ENCODE measurements at places on chromosomes 1 and 21.

DNA sequence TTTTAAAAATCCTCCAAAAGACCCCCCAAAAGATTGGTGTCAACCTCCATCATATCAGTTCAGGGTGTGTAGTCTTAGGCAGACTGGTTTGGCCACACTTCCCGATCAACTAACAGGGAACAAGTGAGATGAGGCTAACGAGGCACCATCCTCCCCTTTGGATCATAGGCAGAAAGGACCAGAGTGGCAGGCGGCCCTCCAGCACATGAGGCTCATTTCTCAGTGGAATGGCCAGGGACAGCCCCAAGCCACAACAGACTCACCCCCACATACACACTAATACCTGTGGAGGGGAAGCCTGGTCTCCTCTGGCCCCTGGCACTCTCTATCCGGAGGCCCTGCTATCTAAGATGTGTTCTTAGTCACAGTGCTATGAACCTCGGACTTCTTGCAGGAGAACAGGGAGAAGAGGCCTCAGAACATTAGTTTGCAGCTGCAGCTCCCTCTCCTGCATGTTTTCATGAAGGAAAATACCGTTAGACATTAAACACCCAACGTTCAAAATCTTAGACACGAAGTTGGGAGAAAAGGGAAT lies 17.3 kb upstream of the CAPN2 start:
- DNase-seq = no peak

GRCh38 chr1:102191723-102192122 lies 195.0 kb upstream of the OLFM3 start:
- DNase-seq = no peak

- DNase-seq = no peak
Observed at GRCh38 chr1:67346982-67347381, 39.3 kb downstream of the IL12RB2 start.

DNA sequence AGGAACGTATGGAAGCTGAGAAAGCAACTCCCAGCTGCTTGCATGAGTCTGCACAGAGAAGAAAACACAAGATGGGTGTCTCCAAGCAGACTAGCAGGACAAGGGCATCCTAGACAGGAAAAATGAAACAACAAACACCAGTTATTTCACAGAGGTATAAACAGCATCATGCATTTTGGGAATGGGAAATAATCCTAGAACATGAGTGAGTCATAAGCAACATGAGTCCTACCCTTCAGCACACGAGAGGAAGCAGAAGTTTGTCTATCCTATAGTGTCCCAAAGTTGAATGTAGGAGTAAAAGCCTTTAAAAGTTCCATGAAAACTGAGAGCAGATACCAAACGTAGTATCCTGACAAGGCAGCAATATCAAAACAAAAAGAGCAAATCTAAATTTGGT lies 11.3 kb upstream of the FRRS1 start:
- DNase-seq = no peak

DNA sequence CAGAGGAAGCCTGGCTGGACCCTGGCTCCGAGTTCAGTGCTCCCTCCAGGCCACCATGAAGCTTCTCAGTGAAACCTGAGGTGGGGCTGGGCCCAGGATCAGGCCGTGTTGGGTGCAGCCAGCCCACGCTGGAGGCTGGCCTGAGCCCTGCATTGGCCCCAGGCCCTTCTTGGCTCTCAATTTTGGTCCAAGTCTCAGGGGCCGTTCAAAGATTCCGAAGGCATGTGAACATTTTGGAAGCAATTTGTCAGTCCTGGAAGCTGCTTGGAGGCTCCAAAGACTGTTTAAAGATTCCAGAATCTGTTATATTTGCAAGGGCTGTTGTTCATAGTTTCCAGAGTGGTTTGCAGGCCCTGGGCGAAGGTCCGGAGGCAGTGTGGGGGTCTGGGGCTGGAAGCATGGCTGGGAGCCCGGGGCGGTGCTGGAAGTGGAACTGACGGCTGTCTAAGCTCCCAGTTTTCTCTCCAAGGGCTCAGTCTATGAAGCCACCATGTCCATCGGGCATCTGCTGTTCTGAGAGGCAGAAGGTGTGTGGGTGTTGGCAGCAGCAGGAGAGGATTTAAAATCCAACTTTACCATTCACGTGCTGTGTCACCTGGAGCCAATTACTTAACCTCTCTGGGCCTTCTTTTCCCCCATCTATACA lies 104.9 kb downstream of the EPHB2 start:
- DNase-seq = no peak

DNA sequence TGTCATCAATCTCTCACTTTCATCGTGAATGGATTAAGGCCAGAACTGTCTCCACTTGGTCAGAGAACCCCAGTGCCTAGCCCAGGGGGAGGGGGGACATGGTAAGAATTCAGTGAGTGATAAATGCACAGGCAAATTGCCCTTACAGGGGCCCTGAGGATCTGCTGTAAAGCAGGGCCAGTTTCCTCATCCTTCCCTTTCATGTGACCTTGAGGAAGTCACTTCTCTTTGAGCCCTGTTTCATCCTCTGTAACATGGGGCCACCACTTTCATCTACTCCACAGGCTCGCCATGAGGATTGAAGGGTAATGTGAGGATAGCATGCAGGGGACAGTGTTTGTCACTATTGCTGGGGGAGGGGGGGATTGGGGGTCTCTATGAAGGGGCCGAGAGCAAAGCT lies 28.1 kb upstream of the C1QA start:
- no peak for DNase-seq

- no peak for DNase-seq
Observed at GRCh38 chr21:28737674-28738419, 254.8 kb downstream of the LTN1 start.

DNA sequence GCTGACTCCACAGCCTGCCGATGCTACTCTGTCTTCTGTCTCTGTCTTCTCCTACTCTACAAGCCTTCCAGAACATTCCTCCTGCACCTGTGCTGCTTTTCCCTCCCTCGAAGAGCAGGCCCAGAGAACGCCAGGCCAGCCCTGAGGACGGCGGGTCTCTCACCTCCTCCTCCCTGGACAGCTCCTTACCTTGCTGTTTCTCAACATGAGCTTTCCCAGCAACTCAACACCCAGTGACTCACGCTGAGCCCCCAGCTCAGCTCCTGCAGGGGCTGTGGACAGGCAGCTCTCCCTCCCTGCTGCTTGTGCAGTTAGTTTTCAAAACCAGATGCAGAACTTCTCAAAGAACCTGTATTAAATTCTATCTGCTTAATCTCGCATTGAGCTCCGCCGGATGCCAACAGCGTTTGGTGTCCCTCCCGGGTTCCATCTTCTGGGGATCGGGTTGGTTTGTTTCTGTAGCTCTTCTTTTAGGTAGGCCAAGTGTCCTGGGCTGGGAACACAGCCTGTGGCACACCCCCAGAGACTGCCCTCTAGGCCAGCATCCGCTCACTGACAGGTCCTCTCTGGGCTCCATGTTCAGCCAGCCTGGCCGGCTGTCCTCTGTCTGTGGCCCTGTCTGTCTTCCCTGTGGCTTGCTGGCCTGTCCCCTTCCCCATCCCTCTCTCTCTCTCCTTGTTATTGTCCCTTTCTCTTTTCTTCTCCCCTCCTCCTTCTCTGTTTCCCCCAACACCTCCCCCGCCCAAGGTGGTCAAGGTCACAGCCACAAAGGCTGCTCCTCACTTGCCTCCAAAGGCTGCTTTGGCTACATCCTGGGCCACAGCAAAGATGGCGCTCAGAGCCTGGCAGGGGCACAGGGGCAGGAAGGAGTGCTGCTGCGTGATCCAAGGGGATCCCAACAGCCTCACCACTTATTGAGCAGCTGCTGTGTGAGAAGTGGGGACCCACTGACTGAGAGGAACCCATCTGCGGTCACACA lies 391.0 kb downstream of the MATN1 start:
- DNase-seq = no peak

- DNase-seq = no peak
Observed at GRCh38 chr21:14677639-14678179, 131.6 kb upstream of the SAMSN1 start.

- no peak for DNase-seq
Observed at GRCh38 chr1:62394646-62395045, 42.2 kb upstream of the USP1 start.

- no peak for DNase-seq
Observed at GRCh38 chr1:241836941-241837340, 11.1 kb upstream of the EXO1 start.

DNA sequence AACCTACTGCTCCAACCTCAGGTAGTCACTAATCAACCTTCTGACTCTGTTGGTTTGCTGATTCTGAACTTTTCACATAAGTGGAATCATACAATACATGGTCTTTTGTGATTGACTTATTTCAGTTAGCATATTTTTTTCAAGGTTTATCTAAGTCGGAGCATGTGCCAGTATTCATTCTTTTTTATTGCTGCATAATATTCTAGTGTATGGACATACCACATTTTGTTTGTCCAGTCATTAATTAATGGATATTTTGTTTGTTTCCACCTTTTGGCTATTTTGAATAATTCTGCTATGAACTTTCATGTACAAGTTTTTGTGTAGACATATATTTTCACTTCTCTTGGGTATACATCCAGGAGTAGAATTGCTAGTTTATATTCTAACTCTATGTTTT lies 53.0 kb upstream of the LRRN2 start:
- DNase-seq = no peak

DNA sequence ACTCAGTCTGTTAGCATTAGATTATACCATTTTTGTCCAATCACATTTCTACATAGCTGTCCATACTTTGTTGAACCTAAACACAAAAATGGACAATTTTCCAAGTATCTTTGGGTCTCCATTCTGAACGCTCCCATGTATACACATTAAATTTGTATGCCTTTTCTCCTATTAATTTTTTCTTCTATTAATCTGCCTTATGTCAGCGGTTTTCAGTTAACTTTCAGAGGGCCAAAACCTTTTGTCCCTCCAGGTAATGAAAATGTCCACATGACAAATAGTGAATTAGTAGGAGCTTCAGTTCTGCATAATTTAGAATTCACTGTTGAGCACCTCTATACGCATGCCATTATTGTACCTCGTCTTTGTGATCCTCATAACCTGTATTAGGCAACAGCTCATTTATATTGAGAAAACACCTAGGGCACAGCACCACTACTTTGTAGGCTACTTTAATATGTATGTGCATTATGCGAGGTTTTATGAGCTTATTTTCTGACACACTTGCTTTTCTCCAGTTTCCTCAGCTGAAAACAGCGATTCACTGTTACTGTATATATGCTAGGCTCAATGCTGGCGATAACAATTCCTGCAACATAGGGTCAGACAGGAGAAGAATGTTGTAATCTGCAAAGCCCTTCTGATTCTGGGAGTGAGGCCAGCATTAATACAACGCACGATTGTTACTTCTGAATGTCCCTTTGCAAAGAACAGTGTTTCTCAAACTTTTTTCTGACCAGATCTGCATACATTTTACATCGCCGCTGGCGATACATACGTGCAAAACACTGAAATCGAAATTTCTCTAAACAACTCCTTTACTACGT lies 1.1 kb upstream of the ABCD3 start:
- DNase-seq = no peak

GRCh38 chr1:209643285-209644020 lies 8.8 kb downstream of the LAMB3 start:
- no peak for DNase-seq

DNA sequence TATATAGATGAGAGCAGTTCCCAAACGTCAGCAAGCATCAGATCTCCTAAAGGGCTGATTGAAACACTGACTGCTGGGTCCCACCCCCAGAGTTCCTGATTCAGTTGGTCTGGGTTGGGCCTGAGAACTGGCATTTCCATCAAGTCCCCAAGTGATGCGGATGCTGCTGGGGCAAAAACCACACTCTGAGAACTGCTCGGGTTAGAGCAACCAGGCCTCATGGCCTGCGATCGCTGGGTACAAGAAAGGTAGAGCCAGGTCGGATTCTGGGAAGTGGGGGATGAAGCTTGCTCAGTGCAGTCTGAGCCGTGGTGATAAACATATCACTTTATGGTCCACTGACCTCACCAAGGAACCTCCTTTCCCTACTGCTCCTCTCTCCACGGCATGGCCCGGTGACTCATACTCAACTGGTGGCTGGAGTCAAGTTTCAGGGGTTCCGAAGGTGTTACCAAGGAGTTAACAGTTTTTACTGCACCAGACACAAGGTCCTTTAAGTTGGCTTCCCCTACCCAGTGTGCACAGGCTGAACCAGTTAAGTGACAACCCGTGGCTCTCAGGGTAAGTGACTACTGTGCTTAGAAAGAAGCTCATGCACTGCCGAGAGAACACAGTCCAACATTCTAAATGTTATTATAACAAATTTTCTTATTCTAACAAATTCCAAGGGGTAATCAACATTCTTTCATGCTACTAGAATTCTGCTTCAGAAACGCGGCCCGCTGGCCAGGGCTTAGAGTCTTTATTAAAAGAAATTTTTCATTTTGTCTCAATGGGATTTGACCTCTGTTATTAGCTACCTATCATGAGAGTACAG lies 153.5 kb downstream of the TGFBR3 start:
- DNase-seq = peak; percentile 35

GRCh38 chr1:214331827-214332423 lies 51.0 kb downstream of the SMYD2 start:
- DNase-seq = peak; percentile 26

DNA sequence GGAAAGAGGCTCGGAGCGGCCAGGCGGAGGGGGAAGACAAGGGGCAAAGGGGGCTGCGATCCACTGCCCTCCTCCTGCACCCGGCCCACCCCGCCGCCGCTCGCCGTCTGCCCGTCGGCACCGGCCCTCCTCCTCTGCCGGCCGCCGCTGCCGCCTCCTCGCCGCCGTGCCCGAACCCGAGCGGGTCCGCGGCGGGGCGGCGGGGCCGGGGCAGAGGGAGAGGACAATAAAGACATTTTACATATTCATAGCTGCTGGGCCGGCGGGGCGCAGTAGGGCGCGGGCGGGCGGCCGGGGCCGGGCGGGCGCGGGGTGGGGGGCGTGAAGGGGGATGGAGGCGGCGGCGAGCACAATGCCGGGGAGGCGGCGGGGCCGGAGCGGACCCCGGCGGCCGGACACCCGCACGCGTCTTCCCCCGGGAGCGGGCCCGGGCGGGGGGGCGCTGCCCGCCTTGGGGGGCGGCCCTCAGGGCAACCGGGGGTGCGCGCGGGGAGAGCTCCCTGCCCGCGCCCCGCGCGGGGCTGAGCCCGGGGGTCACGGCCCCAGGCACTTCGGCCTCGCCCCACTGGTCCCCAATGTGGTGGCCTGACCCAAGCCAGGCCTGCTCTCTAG lies 546 bp downstream of the POU2F1 start:
- no peak for DNase-seq

DNA sequence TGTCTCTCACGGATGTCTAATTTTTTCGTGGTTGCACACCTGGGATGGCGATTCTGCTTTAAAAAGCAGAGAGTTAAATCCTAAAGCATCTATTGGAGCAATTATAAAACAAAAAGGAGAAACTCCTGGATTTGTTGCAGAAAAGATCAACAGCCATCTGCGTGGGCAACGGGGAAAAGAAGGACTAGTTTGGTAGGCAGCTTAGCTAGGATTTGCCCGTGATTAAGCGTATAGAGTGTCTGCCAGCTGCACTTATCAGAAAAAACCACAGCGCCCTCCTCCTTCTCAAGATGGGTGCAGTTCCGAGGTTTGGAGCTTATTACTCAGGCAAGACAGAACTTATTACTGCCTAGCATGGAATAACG lies 526 bp upstream of the SLC25A24 start:
- peak; percentile 32 for DNase-seq

GRCh38 chr21:17602874-17603273 lies 9.8 kb downstream of the BTG3 start:
- DNase-seq = no peak

- no peak for DNase-seq
Observed at GRCh38 chr1:164051782-164052181, 507.2 kb upstream of the PBX1 start.
